Activated CD4-positive, alpha-beta T cell treated with anti-CD3 and anti-CD28 coated beads, Interleukin-2, Interleukin-4, amounts not matched to agents 100 ng/mL and 50 ng/mL, durations not matched to agents 16 hours and 8 hours (primary cell): ENCODE measurements at places on chromosomes 2 and 18.

- DNase-seq = no peak
These were observed 56.0 kb downstream of the GPC1 start for GRCh38 chr2:240491483-240491882.

DNA sequence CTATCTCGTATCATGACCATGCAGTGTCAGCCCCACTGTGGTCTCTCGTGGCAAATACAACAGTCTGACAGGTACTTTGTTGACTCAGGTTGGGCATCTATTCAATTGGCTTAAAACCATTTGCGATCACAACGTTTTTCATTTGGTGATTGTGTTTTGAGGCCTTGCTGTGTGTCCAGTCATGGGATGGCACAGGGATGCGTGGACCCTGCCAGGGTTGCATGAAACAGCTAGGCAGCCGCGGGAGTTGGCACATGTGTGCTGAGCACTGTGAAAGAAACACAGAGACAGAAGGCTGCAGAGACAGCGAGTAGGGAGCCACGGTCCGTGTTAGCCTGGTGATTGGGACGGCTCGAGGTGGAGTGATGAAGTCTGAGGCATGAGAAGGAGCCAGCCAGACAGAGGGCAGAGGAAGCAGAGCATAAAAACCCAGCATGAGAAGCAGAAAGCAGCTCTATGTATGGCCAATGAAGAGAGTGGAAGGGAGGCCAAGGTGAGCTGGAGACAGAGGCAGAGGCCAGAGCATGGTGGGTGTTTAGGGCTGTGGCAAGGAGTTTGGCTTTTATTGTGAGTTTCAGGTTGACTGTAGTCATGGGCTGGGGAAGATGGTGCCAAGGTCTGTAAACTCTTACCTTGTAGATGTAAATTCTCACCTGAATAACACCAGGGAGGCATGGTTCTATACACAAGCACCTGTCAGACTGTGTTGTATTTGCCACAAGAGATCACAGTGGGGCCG lies 31.8 kb upstream of the IL1R1 start:
- DNase-seq = peak; percentile 67

- no peak for DNase-seq
These were observed 749 bp upstream of the PTMA start for GRCh38 chr2:231707625-231707926.

GRCh38 chr2:97906307-97906706 lies 89.4 kb downstream of the TMEM131 start:
- no peak for DNase-seq

- DNase-seq = no peak
These were observed 1130.3 kb downstream of the DPP10 start for GRCh38 chr2:115572746-115573145.

- DNase-seq = no peak
These were observed 322.7 kb upstream of the SOX11 start for GRCh38 chr2:5369510-5369909.

GRCh38 chr18:38497266-38497665 lies 931.7 kb upstream of the CELF4 start:
- DNase-seq = peak; percentile 23
